H1 (cell line): ENCODE measurements at places on chromosomes 2 and 18.

GRCh38 chr2:230614913-230615332 lies 97.7 kb upstream of the CAB39 start:
- no peak for DNase-seq

DNA sequence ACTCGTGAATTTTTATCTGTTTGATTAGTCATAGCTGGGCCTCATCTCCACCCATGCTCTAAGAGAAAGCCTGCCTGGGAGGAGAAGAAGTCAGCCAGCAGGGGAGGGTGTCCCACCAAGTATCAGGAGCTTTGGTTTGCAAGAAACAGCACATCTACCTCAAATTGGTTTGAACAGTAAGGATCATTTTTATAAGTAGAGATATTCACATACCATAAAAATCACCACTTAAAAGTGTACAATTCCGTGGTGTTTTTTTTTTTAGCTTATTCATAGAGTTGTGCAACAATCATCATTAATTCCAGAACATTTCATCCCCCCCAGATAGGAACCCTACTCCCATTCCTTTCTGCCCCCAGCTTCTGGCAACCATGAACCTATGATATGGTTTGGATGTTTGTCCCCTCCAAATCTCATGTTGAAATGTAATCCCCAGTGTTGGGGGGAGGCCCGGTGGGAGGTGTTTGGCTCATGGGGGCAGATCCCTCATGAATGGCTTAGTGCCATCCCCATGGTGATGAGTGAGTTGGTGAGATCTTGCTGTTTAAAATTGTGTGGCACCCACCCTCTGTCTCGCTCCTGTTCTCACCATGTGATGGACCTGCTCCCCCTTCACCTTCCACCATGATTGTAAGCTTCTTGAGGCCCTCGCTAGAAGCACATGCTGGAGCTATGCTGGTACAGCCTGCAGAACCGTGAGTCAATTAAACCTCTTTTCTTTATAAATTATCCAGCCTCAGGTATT lies 36.2 kb upstream of the HS6ST1 start:
- DNase-seq, result no peak

GRCh38 chr2:171323971-171324528 lies 109.7 kb downstream of the METTL8 start:
- DNase-seq, result no peak

DNA sequence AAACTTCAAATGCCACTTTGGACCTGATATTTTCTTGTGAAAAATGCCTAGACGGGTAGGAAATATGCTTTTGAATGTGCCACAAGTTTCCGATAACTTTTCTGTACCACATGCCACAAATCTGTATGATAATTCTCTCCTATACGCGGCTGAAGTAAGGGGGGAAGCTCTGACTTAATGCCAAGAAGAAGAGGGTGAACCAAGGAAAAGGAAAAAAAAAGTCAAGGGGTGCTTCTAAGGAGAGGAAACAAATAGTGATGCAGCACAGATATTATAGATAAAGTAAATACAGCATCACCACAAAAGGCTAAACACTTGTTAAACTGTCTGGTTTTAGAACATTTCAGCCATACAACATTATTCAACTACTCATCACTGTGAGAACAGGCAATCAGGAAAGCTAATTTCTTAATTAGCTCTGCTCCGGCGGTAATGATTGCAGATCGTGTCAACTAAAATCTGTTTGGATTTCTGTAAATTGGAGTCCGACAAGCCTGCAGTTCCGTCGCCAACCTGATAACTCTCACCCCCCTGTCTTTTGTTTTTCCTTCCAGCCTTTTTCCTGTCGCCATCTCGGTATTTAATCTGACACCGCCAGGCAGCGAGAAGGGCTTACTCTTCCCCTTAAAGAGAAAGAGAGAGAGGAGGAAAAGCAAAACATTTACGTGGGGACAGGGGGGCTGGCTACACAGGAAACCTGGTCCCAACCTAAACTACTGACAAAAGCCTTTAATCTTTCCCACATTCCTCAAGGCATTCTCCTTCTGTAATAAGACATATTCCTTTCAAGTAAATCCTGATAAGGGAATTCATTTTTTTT lies 67.5 kb downstream of the ZEB2 start:
- DNase-seq, result no peak

DNA sequence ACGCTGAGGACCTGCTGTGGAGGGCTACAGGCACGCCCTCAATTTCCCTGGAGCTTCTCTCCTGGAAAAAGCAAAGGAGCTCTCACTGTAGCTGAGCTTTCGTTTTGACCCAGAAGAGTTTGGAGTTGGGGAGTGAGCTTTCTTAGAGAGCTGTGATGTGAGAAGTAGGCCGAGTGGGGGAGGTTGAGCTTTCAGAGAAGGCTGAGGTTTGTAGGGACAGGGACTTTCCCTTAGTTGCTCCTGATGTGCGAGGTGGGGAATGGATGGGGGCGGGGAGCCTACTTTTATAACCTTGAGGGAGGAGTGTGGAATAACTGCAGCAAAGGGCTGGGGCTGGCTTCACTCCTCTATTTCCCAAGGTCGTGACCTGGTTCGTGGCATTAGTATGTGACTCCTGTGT lies 47.1 kb downstream of the ZNF532 start:
- DNase-seq, result peak; percentile 46

GRCh38 chr18:24427484-24427883 lies 1.0 kb downstream of the IMPACT start:
- no peak for DNase-seq

DNA sequence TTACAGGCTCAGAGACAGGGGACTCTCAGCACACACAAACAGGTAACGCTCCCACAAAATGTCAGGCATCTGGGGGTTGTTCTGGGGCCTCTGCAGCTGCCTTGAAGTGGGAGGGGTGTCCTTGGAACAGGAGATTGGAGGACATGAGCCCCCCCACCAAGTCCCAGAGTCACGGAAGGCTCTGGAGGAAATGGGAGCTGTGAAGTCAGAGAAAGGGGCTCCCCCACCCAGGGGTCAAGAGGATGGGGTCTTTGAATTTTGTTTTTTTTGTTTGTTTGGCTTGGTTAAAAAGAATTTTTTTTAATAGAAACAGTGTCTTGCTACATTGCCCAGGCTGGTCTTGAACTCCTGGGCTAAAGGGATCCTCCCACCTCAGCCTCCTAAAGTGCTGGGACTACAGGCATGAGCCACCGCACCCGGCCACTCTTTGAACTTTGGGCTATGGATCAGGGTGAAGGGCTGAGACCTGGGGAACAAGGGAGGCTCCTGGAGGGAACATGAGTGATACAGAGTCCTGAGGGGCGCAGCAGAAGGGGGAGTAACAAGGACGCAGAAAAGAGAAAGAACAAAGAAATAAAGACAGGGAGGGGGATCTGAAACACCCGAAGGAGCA lies 46.8 kb downstream of the TNS1 start:
- no peak for DNase-seq

- DNase-seq, result no peak
Observed at GRCh38 chr2:156908825-156909224, 348.7 kb upstream of the GALNT5 start.

GRCh38 chr2:31785876-31786275 lies 205.1 kb upstream of the SRD5A2 start:
- DNase-seq, result no peak

DNA sequence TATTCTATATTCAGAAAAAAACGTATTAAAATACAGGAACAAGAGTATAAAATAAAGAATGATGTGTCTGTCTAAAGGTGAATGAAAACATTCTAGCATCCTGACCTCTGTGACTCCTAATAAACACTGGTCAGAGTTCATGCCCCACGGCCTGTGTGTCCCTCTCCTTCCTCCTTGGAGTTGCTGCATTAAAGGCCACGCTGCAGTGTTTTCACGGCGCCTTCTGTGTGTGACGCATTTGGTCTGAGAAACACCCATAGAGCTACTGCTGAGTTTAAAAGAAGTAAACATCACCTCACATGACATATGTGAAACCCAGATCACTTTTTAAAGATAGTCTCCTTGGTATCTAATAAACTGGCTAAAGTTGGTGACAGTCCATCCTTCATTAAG lies 90.5 kb downstream of the ITGB1BP1 start:
- DNase-seq, result no peak

- DNase-seq, result no peak
Observed at GRCh38 chr2:86785456-86785855, 5.3 kb downstream of the CD8A start.

- DNase-seq, result no peak
Observed at GRCh38 chr2:208609166-208609804, 202.7 kb downstream of the PTH2R start.

- no peak for DNase-seq
Observed at GRCh38 chr2:189176516-189176915, 3.0 kb downstream of the COL5A2 start.

DNA sequence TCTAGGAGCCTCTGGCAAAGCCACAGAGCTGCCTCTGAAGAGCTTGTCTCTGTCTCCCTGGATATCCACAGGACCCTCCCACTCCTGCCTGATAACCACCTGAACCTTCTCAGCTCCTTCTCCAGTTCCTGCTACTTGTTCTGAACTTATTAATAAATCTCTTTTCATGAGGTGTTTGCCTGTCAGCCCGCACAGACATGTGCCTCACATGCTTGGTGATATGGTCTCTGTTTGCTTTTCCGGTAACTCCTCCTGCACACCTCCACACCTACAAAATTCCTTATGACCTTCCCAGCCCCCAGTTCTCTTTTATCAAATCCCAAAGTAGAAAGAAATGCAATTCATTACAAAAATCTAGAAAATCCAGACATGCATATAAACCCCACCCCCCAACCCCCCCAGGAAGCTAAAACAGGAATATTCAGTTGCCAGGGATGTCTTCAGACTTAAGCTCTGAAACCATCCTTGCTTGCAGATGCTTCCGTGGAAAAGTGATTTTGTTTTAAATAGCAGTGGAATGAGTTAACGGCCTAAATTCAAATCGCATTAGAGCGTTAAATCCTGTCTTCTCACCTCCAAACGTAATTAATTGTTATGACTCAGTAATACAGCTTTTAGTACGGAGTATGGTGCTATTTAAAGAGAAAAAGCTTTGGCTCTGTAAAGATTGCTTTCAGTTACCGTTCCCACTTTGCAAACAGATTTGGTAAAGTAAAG lies 2.1 kb upstream of the PID1 start:
- no peak for DNase-seq

GRCh38 chr18:36420826-36421225 lies 123.3 kb downstream of the FHOD3 start:
- no peak for DNase-seq

GRCh38 chr2:168432565-168433186 lies 23.4 kb upstream of the CERS6 start:
- DNase-seq, result no peak

GRCh38 chr2:239545741-239546392 lies 145.0 kb upstream of the HDAC4 start:
- no peak for DNase-seq

DNA sequence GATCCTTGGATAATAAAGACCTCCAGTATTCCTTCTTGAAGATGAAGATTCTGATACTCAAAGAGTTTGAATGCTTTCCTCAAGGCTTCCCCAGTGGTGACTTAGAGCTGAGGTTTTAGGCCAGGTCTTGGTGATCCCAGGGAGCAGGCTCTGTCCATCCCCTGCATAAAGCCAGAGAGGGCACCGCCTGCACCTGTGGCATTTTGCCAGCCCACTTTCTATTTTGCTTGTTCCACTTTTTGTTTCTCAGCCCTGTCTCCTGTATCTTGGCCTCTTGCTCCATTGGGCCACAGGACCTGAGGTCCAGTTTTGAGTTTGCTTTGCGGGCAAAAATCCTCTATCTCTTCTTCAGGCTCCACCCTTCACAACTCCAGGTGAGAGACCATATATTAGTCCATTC lies 6.7 kb upstream of the SCYGR1 start:
- DNase-seq, result no peak
